ENCODE measurements at places on chromosomes 7 and 10. TPM values are rescaled to one million over a fixed set of nuclear protein-coding genes. Genes with fewer than 3 reads are reported as not detected.
A peak's percentile ranks its signal among the peaks of the same experiment; 100 is the strongest.

- no peak for DNase-seq
Measured at GRCh38 chr10:91042069-91042468, 121.2 kb upstream of the ANKRD1 start.

DNA sequence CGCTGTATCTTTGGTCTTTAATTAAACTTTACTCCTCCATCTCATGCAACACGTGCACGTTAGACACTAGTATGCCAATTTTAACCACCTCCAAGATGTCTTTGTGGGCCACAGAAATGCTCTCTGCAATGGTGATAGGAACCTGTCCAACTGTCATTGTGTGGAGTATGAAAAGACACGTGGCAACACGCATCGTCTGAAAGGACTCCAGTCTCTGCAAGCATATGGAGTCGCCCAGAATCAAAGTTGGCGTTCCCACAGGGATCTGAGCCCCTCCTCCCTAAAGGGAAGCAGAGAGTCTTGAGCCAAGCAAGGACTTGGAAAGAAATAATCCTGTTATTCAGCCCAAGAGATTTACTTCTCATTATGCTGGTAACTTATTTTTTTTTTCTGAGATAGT lies 301.1 kb downstream of the CALN1 start:
- DNase-seq, result no peak

- DNase-seq, result no peak
Measured at GRCh38 chr10:126598009-126598408, 72.5 kb downstream of the C10orf90 start.

GRCh38 chr10:128062331-128062880 lies 63.8 kb downstream of the MKI67 start:
- no peak for DNase-seq

- no peak for DNase-seq
Measured at GRCh38 chr10:70990681-70991080, 102.3 kb upstream of the PCBD1 start.

DNA sequence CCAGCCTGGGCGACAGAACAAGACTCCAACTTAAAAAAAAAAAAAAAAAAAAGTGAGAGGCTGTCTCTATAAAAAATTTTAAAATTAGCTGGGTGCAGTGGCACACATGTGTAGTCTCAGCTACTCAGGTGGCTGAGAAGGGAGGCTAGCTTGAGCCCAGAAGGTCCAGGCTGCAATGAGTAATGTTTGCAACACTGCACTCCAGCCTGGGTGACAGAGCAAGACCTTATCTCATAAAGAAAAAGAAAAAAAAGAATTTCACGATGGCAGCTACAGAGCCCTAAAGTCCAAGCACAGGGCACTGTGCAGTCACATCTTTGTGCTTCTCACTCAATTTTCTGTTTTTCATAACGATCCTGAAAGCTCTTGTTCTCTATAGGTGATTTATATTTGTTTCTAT lies 209.5 kb upstream of the KCTD7 start:
- no peak for DNase-seq

DNA sequence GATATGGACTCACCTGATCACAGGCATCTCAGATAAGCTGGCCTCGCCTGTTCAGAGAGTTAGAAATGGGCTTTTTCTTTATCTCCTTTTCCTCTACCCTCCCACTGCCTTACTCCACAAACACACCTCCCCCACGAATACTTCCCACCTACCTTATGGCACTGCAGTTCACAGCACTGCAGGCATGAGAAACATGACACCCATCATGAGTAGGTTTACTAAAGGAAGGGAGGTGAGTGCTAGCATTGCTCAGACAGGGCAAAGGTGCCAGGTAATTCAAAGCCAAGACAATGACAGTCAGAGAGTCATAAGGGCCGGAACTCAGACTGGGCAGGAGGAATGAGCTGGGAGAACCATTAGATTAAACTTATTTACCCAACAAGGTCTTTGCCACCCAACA lies 220.6 kb downstream of the FAM107B start:
- no peak for DNase-seq

DNA sequence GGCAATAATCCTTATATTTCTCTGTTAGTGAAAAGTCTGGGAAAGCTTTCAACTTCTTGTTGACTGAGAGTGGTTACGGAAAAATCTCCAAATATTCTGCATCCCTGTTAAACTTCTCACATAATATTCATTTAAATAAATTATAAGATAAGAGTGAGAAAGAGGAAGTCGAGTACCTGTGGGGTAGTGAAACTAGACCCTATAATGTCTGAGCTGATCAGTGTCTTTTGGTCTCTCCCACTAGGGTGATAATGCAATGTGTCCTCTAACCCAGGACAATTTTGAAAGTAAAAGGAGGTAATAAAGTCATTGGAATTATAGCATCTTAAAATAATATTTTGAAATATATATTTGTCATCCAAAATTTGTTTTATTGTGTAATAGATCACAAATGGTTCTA lies 2.1 kb upstream of the AGR3 start:
- DNase-seq, result no peak

DNA sequence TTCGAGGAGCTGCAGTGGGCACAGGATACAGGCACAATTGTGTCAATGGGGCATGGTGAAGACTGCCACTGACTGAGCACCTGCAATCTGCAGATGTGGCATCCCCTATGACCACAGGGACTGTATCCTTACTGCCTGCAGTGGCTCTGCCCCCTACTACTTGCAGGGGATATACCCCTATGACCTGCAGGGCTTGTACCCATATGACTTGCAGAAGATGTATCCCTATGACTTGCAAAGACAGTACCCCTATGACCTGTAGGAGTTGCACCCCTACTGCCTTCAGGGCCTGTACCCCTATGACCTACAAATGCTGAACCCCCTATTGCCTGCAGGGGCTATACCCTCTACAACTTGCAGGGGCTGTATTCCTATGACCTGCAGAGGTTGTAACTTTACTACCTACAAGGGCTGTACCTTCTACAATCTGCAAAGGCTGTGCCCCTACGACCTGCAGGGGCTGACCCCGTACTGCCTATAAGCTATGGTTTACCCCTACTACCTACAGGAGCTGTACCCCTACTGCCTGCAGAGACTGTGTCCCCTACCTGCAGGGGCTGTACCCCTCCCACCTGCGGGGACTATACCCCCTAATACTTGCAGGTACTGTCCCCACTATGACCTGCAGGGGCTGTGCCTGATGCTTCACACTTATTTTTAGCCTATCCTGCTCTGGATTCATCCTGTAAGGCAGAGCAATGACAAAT lies 65.9 kb upstream of the ADAM12 start:
- DNase-seq, result no peak

GRCh38 chr10:71553432-71553831 lies 156.7 kb downstream of the CDH23 start:
- no peak for DNase-seq

GRCh38 chr7:108629651-108630400 lies 60.2 kb downstream of the DNAJB9 start:
- DNase-seq, result no peak

- no peak for DNase-seq
Measured at GRCh38 chr10:73836427-73836980, 25.1 kb upstream of the NDST2 start.

DNA sequence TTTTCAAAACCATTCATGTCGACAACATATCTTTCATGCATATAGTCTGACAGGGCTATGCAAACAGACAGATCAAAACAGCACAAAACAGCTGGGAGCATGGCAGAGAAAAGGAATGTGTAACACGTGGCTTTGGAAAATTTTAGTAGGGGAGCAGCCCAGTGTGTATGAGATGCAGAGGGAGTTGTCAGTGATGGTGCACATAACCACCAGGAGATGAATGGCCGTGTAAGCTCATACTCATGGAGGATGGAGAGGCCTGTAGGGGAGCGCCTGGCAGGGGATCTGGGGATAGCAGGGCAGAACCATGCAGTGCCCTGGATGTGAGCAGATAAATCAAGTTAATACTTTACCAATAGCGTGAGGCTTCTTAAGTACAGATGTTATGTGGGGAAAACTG lies 45.7 kb downstream of the RHOBTB1 start:
- DNase-seq, result no peak

DNA sequence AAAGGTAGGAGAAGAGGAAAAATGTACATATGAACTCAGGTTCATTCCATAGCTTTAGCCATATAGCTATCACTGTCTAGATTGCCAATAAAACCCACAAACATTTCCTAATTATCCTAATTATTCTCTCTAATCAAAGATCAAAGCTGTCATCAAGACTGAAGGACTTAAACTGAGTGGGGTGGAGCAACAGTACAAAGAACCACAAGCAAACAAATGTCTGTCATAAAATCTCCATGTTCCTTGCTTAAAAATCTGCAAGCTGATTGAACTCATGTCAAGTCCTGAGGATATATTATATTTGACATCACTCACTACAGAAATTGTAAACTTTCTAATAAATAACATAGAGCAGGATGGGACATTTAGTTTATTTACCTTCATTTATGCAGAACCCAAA lies 315.9 kb downstream of the SNX13 start:
- DNase-seq, result no peak

DNA sequence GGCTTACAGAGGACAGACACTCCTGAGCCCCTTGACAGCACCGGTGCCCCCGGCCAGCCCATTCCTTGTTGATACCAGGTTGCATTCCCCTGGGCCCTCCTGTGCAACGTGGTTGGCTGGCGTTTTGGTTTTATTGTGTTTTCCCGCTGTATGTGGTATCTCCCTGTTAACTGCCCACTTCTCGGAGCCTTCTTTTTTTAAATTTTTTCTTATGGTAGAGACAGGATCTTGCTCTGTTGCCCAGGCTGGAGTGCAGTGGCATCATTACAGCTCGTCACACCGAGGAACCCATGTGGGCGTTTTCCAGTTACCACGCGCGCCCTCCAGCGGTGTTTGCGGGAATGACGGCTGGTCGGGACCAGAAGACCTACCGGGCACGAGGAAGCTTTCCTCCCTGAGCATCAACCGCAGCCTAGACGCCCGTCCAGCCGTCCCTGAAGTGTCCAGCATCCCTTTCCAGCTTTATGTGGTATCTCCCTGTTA lies 16.9 kb upstream of the ZFAND2A start:
- no peak for DNase-seq

DNA sequence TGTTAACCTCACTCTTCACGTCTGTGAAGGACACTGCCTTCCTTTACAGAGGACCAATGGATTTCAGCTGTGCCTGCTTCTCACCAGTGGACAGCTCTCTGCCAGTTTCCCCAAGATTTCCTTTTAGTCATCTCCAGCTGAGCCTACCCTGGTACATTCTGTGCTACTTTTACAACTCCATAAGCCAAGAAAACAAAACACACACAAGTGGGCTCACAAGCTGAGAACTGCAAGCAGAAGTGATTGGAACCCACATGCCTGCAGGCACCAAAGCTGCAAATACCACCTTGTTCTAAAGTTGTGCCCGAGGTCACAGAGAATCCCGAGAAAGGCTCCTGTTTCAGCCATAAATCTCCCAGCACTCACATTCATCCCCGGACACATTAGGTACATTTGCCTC lies 636.8 kb downstream of the PHTF2 start:
- DNase-seq, result no peak

DNA sequence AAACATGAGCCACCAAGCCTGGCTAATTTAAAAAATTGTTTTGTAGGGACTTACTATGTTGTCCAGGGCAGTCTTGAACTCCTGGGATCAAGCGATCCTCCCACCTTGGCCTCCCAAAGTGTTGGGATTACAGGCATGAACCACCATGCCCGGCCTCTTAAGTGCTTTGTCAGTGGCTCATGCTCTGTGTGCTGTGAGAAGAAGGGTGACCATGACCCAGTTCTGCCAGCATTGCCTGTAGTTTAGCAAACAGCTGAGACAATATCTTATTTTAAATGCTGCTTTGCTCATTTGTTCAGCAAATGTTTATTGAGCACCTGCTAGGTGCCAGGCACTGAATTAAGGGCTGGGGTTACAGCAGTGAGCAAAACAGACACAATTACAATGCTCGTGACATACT lies 9.0 kb downstream of the ADCK2 start:
- DNase-seq, result no peak

GRCh38 chr10:90051053-90051452 lies 349.7 kb downstream of the KIF20B start:
- no peak for DNase-seq

DNA sequence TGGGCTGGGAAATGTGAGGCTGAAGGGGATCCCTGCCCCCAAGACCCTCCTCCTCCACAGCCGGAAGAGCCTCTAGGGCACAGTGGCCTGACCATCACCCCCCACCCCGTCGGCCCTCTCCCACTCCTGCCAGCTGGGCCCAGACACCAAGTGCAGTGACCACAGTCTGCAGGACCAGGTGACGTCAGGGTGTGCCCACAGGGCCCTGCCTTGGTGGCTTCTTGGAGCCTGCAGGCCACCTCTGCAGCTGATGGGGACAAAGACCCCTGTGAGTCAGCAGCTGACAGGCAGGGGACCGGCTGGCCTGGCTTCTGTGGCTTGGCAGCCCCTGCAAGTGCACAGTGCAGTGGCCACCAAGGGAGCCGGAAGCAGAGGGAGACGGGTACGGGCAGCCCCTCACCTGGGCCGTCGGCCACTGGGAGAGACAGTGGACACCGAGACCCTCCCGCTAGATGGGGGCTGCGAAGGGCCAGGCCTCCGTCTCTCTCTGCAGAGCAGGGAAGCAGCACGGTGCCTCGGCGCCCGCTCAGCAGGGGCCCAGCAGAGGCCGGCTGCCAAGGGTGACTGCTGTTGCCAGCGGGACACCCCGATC lies 274.6 kb downstream of the ELFN1 start:
- DNase-seq, result no peak

GRCh38 chr7:18037609-18038008 lies 10.0 kb upstream of the PRPS1L1 start:
- no peak for DNase-seq

GRCh38 chr10:88879534-88880281 lies at the start of gene STAMBPL1:
STAMBPL1 (plus strand) TSS chr10:88880245; CDS start chr10:88901709, 21,464 bp downstream.
- DNase-seq, result no peak

- no peak for DNase-seq
Measured at GRCh38 chr10:34955391-34955790, 134.8 kb downstream of the CUL2 start.

- DNase-seq, result no peak
Measured at GRCh38 chr10:126659750-126660149, 10.7 kb downstream of the C10orf90 start.

GRCh38 chr10:120455004-120455403 lies 2.0 kb upstream of the PLPP4 start:
- no peak for DNase-seq

GRCh38 chr7:132162556-132163144 lies 413.6 kb downstream of the PLXNA4 start:
- DNase-seq, result no peak

- peak; percentile 15 for DNase-seq
Measured at GRCh38 chr7:129210256-129210988, 14.4 kb upstream of the AHCYL2 start.

PON1 gene
- not detected for total RNA-seq

STEAP4 gene
- not detected for total RNA-seq

RTKN2 gene
- total RNA-seq, result 0.49 TPM

SEMA3D gene
- total RNA-seq, result 0.95 TPM

NKX6-2 gene
- total RNA-seq, result not detected

GNB2 gene
- 115 TPM for total RNA-seq

VAX1 gene
- not detected for total RNA-seq

HOXA9 gene
- total RNA-seq, result 0.18 TPM

SOSTDC1 gene
- not detected for total RNA-seq

Measured in pulmonary artery endothelial cell (primary cell).